HuH-7 (cell line): ENCODE measurements at places on chromosomes 1 and 21.

DNA sequence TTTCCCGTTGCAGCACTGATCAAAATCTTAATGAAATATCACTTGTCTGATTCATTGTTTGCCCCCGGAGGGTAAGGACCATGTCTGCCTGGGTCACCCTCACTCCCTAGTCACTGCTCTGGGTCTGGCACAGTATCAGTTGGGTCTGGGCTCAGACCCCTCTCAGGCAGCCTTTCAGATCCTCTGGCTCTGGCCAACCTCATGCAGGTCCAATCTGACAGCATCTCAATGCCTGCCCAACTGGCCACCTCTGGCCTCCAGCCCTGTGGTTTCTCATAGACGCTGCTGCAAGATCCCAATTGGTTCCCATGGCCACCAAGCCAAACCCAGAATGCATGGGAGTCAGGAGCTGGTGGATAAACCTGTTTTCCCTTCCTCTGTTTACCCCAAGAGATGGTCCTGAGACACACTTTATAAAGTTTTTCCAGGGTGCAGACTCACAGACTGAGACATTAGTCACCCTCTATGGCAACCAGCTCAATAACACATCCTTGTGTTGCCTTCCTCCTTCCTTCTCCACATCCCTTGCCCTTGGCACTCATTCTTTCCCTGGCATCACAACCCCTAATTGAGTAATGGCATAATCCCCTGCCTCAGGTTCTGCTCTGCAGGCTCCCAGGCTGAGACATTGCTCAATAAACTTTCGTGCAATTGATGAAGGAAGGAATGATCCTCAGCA is 199.2 kb downstream of the GRIK3 start:
- DNase-seq, result no peak

DNA sequence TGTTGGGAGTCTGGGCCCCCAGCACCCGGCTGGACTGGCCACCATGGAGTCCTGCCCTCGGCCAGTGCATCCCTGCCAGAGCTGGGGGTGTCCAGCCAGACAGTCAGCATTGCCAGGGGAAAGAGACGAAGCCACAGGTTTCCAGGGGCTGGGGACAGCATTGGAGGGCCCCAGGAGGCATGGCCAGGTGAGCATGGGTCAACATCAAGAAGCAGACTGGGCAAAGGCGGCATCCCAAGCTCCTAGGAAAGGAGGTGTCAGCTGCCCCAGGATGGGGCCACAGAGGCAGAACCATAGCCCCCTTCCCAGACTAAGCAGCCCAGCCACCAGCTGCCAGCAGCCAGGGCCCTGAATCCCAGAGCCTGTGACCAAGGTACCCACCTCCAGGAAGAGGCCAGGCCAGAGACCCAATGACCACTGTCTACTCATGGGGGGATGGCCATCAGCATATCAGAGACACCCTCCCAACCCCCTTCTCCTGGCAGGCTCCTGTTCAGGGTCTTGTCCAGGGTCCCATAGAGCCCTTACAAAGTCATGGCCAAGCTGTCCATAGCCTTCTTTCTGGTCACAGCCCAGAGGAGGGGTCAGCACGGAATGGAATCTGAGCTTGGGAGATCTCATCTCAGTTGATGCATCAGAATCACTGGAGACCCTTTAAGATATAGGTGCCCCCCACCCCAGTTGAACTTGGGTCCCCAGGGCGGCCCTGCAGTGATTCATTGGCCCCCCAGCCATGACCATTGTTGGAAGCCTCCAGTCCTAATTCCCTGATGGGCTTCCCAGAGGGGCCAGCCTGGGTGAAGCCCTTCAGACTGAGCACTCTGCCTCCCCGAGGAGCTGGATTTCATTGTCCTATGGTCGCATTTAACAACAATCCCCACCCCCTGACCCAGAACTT is 32.5 kb downstream of the WNT3A start:
- no peak for DNase-seq

GRCh38 chr1:24283326-24284155 is 35.6 kb upstream of the GRHL3 start:
- no peak for DNase-seq

- no peak for DNase-seq
Observed at GRCh38 chr1:55284856-55285255, 69.7 kb upstream of the USP24 start.

DNA sequence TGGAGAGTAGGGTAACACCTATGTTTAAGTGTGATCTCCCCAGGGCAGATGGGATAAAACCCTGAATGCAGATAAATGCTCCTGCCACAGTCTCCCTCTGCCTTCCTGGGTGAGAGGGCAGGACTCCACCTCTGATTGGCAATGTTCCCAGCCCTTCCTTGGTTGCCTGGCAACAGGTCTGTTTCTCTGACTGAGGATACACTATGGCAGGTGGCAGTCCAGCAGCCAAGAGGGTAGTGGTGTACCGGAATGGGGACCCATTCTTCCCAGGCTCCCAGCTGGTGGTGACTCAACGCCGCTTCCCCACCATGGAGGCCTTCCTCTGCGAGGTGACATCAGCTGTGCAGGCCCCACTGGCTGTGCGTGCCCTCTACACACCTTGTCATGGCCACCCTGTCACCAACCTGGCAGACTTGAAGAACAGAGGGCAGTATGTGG is at the start of gene DCDC2B:
Gene DCDC2B, plus strand, starts transcription at position 199 of the 438 bp plus-strand sequence. Its CDS starts 5 bp downstream, at position 204.
- no peak for DNase-seq

- no peak for DNase-seq
Observed at GRCh38 chr1:94887603-94888171, 39.2 kb downstream of the CNN3 start.

- DNase-seq, result no peak
Observed at GRCh38 chr1:182085726-182086125, 24.2 kb upstream of the ZNF648 start.

DNA sequence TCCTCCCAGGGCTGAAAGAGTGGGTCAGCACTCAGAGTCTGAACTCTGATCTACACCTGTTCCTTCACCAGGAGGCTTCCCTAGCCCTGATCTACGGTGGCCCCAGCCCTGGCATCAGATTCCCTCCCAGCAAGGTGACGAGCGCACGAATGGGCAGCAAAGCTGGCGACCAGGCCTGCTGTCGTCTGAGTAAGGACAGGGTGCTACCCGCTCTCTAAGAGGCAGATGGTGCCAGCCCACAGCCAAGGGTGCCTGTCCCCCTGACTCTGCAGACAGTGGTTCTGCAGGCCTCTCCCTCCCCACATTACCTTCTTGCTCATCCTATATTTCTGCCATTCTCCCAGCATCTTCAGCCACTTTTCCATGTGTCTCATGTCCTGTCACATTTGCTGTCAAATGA is 10.3 kb upstream of the SMYD3 start:
- no peak for DNase-seq

GRCh38 chr21:31977816-31978215 is 105.0 kb downstream of the HUNK start:
- DNase-seq, result no peak

DNA sequence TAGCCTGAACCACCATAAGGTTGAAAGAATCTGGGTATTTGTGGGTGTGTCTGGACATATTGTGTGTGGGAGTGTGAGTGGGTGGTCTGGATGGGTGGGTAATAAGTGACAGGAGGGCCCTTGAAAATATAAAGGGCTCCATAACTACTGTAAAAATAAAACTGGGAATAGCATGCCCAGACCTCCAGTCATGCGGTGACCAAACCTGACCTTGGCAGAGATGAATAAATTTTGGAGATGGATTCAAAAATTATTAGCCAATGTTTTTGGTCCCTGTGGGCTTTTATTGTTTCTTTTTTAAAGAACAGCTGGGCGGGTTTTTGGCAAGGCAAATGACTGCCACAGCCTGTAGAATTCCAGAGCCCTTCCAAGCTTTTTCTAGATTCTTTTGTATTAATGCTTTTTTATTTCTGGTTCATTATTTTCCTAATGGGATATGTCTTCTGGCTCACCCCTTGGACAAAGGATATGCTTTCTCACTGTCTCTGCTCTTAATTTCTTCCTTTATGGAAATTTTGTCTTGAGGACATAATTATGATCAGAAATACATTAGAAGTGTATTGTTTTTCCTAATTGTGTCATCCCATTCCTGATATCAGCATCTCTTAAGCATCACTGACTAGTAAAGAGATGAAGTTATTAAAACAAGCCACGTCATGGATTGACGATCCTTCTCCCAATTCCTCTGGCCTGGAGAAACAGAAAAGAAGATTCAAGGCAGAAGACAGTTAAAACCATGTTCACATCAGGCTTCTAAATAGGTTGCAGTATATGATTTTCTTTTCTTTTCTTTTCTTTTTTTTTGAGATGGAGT is 69.5 kb downstream of the NTMT2 start:
- DNase-seq, result no peak

DNA sequence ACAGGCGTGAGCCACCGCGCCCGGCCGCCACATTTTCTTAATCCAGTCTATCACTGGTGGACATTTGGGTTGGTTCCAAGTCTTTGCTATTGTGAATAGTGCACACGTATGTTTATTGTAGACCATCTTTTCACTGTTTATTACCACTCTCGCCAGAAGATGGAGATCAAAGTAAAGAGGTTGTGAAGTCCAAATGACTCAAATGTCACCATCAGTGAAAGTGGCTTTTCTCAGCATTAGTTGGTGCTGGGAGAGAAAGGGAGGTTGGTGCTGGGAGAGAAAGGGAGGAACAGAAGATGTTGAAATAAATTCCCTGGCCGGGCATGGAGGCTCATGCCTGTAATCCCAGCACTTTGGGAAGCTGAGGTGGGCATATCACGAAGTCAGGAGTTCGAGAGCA is 10.4 kb upstream of the UHMK1 start:
- no peak for DNase-seq

- no peak for DNase-seq
Observed at GRCh38 chr1:158248118-158248517, 6.1 kb upstream of the CD1A start.

GRCh38 chr1:164614316-164614715 is 55.3 kb downstream of the PBX1 start:
- no peak for DNase-seq

DNA sequence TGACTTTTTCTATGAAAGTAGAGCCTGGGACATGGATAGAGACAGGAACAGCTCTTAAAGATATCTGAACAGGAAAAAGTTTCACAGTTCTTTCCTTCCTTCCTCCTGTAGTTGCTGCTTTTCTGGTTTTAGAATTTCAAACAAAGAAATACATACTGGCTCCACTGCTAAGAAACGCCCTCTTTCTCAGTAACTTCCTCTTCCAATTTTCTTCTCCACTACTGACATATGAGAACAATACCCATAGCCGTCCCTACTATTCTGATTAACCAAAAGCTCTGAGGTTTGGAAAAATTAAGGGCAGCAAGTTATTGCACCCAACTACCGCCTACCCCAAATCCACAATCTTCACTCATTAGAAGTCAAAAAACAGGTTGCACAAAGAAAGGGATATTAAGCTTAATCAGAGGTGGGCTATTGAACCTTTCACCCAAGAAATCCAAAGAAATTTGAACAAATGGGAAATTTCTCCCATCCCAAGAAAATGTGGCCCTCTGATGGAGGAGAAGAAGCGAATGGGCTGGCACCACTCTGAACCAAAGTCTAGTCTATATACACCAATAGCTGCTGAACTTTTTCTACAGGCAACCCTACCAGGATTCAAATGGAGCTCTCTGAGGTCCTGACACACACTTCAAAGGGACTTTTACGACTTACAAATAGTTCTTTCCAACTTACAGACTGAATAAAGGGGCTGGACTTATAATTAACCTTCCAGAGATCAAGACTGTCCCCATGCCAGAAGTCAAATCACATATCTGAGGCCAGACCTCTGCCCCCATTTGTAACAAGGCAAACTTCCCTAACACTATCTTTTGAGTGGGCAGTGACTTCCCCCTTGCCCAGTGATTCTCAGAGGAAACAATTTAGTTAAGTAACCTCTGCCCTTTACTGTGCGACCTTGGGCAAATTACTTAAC is 1.7 kb downstream of the WASF2 start:
- no peak for DNase-seq

DNA sequence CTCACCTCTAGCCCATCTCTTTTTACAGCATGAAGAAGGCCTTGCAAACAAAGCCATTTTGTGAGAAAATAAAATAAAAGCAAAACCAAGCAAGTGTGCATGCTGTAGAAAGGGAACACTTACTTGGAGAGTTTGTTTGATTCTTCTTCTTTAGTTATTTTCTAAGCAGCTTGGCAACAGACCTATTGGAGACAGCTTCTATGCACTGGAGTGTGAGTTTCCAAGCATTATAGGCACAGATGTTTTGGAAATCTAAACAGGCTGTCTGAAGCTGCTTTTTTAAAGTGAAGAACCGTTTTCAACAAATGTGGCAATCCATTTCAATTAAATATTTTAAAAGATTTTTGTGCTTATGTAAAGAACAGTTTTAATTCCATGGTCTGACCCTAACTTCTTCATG is 76.6 kb downstream of the NGF start:
- no peak for DNase-seq

GRCh38 chr1:34363447-34363846 is 186.7 kb downstream of the C1orf94 start:
- no peak for DNase-seq

DNA sequence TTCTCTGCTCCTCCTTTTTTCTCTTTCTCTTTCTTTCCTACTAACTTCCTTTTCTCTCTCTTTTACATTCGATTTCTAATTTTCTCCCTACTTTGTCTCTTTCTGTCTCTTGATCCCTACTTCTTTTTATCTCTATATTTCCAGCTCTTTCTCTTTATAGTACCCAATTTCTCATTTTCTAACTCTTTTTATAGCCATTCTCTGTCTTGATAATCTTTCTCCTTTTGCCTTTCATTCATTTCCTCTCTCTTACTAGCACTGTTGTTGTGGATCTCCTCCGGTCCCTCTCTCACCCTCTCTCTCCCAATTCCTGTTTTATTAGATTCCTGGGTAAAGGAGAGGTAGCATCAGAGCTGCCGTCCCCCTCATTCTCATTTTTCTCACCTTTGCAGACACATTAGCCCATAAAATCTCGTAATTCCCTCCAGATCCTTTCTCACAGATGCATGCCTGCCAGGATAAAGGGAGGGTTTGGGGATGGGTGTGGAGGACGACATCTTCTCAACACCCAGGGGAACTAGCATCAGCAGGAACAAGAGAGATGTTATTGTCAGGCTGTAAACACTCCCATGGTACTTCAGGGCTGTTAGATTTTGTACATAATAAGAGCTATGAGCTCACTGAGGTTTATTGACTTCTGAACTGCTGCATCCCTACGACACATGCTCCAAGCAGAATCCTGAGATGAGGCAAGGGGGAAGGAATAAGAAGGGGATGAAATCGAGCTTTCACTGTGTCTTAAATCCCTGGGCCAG is 159.0 kb upstream of the GALNT2 start:
- DNase-seq, result no peak

GRCh38 chr21:45016406-45017038 is 57.9 kb upstream of the ADARB1 start:
- DNase-seq, result no peak

DNA sequence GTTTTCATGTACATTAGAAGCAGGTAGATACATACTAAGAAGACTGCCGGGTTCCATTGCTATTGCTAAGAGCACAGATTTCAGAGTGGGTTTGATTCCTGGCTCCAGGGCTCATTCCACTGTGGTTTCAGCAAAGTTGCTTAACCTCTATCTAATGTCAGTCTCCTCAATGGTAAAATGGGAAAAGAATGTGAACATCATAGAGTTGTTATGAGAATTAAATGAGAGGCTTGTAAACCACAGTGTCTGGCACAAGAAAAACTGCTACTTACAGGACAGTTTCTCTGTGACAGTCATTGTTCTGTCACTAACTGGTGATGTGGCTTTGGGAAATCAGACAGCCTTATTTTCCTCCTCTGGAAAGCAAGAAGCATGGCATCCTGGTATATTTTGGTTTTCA is 10.7 kb upstream of the PLXNA2 start:
- DNase-seq, result no peak
